ENCODE measurements at places on chromosomes 7 and 10. TPM values are rescaled to one million over a fixed set of nuclear protein-coding genes. Genes with fewer than 3 reads are reported as not detected.

JMJD1C gene
- total RNA-seq = 108 TPM

STEAP1 gene
- total RNA-seq = 3.9 TPM

ATOH7 gene
- not detected for total RNA-seq

PCGF5 gene
- total RNA-seq = 18.1 TPM

CTAGE4 gene
- not detected for total RNA-seq

CYP17A1 gene
- total RNA-seq = not detected

GPR22 gene
- total RNA-seq = not detected

MACC1 gene
- total RNA-seq = under 0.01 TPM

LRMDA gene
- total RNA-seq = not detected

EMX2 gene
- total RNA-seq = not detected

SOSTDC1 gene
- total RNA-seq = under 0.01 TPM

NRG3 gene
- not detected for total RNA-seq

GRK5 gene
- 11.9 TPM for total RNA-seq

SRRM3 gene
- total RNA-seq = 0.18 TPM

HOXA5 gene
- total RNA-seq = 23.9 TPM

MLXIPL gene
- not detected for total RNA-seq

ANKRD7 gene
- 0.18 TPM for total RNA-seq

GIMAP8 gene
- total RNA-seq = not detected

HGF gene
- total RNA-seq = 50.9 TPM

SH2D4B gene
- not detected for total RNA-seq

EPO gene
- not detected for total RNA-seq

ITPRID1 gene
- total RNA-seq = not detected
